ENCODE measurements at places on chromosomes 13 and 19.

DNA sequence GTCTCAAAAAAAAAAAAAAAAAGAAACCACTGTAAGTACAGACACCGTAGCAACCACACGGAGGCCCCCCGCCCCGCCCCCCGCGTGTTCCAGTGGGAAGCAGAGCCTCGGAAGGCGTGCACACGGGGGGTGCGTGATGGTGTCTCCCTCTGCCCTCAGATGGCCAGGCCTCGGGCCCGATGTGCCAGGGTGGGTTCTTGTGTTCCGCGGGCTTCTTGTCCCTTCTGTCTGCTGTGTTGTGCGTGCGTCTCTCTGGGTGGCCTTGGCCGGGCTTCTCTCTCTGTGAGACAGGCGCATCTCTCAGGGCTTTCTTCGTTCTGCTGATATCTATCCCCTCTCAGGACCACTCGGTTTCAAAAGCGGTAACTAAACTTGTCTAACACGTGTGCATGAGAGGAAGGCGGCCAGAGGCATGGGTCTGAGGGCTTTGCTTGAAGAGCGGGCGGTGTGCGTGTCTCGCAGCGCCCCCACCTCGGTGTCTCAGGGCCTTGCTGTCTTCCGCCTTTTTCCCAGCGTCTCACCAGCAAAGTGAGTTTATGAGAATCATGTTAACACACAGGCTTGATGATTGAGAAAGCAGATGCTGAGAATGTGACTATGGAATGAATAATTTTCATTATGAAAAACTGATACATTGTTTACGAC is 12.6 kb downstream of the ATP11A start:
- DNase-seq = no peak

DNA sequence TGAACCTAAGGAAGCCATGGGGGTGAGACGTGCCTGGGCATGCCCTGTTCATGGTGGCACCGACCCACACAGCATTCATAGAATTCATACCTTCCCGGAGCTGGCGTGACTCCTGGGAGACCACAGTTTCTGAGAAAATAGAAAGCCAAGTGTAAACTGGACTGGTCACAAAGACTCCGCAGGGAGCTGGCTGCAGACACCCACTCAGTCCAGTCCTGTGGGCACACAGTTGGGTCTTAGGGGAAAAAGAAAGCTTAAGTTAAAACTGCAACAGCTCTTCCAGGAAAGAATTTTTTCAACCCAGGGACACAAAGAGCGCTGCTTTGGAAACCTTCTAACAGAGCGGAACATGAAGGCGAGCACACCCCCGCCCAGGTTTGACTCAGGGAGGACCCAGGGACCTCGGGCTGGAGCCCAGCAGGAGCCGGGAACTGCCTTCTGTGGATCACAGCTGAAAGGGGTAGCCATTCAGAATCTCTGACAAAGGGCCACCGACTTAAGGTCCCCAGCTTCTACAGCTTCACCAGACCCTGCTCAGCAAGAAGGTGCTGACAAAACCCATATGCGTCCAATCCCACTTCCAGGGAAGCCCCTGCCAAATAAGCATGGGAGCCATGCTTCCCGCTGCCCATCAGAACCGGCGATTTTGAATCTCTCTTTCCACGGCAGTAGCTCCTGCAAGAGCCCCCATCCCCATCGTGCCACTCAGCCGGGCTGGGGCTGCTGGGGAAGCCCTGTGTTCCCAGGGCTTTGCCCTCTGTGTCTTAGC is 183.7 kb downstream of the COL4A1 start:
- DNase-seq = no peak

- no peak for DNase-seq
These were observed 7.8 kb downstream of the C19orf38 start for GRCh38 chr19:10855879-10856522.

- DNase-seq = no peak
These were observed 2.9 kb downstream of the MFSD12 start for GRCh38 chr19:3554254-3555083.

DNA sequence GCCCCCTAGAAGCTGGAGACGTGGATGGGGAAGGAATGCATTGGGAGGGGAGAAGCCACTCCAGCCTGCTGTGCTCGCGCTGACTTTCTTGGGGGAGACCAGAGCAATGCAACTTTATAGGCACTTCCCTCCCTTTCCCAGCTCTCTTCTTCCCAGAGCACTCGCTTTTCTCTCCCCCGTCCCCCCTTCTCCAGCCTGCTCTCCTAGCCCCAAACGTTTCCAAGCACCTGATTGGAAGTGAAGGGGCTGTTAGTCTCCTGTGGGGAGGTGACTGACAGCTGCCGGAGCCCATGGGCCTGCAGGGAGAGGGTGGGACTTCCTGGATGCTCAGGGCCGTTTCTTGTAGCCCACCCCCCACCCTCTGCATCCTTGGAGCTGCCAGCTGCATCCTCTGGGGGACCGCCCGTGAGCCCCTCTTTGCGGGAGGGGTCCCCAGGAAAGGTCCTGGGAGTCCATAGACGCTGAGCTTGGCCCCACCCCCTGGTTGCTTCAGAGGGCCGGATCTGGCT is 2.5 kb downstream of the HDGFL2 start:
- peak; percentile 16 for DNase-seq

DNA sequence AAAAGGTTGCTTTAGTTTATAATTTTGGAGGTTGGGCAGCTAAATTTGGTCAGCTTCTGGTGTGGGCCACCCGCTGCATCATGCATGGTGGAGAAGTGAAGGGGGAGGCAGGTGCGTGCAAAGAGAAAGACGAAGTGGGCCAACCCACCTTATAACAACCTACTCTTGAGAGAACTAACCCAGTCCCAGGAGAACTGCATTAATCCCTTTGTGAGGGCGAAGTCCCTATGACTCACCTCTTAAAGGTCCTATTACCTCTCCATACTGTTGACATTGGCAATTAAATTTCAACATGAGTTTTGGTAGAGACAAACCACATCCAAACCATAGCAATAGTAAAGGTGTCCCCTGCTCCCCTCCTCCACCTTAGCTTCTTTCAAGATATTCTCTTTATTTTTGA is 7.7 kb upstream of the FGF9 start:
- no peak for DNase-seq

GRCh38 chr13:58085274-58085673 is 453.7 kb downstream of the PCDH17 start:
- no peak for DNase-seq

DNA sequence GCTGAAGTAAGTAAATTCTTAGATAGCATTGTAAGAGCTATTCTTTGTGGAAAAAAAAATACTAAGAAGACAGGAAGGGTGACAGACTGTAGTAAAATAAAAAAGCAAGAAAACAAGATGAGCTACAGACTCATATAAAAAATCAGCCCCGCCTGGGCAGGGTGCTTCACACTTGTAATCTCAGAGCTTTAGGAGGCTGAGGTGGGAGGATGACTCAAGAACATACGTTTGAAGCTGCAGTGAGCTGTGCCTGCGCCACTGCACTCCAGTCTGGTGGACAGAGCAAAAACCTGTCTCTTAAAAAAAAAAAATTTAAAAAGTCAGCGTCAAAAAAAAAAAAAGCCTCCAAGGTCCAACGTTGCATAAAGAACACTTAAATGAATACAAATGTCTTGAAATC is 102.1 kb downstream of the VWA8 start:
- DNase-seq = no peak

GRCh38 chr13:46641274-46642081 is 88.5 kb downstream of the LRCH1 start:
- no peak for DNase-seq

DNA sequence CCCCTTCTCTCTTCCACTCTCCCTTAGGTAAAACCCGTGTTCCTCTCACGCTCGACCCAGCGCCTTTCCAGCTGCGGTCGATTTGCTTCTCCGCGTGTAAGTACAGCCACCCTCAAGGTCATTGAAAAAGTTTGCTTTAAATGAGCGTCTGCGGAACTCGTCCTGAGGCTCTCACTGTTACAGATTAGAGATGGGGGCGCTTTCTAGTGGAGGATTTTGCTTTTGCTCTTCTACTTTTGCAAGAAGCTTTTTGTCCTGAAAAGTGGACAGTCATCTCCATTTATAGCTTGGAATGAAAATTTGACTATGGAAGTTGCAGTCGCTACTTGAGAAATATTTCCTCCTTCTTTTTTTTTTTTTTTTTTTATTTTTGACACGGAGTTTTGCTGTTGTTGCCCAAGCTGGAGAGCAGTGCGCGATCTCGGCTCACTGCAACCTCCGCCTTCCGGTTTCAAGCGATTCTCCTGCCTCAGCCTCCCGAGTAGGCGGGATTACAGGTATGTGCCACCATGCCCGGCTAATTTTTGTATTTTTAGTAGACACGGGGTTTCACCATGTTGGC is 595 bp upstream of the RAB20 start:
- DNase-seq = no peak

- no peak for DNase-seq
These were observed 1606.3 kb upstream of the MIR17HG start for GRCh38 chr13:89740994-89741685.

DNA sequence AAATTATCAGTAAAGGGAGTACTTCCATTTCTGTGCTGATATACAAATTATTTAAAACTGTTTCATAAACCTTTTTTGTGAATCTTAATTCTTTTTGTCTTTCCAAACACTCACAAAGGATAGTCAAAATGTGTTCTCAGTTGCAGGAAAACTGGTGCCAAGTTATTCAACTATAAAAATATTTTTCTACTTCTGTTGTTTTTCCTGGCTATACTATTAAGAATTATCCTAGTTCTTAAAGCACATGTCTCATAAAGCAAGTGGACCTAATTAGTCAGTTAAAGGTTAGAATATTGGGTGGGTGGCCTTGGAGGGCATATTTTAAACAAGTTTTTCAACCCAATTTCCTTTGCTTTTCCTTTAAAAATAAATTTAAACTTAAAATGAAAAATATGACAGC is 1460.3 kb upstream of the SLC10A2 start:
- no peak for DNase-seq

DNA sequence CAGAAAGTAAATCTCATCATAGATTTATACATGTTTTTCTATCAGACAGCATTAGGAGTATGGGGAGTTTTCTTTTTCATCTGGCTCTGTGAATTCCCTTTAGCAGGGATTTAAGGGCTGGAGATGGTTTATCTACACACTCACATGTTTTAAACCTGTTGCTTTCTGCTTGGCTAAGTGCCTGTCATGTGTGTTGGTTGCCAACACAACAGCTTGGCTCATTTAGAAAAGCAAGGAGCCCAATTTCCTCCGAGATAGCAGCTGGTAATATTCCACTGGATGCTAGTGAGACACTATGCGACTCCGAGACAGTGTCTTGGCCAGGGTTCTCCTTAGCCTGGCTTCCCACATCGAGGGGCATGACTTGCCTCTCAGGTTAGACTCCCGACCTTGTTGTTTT is 83.3 kb downstream of the KLF5 start:
- no peak for DNase-seq

DNA sequence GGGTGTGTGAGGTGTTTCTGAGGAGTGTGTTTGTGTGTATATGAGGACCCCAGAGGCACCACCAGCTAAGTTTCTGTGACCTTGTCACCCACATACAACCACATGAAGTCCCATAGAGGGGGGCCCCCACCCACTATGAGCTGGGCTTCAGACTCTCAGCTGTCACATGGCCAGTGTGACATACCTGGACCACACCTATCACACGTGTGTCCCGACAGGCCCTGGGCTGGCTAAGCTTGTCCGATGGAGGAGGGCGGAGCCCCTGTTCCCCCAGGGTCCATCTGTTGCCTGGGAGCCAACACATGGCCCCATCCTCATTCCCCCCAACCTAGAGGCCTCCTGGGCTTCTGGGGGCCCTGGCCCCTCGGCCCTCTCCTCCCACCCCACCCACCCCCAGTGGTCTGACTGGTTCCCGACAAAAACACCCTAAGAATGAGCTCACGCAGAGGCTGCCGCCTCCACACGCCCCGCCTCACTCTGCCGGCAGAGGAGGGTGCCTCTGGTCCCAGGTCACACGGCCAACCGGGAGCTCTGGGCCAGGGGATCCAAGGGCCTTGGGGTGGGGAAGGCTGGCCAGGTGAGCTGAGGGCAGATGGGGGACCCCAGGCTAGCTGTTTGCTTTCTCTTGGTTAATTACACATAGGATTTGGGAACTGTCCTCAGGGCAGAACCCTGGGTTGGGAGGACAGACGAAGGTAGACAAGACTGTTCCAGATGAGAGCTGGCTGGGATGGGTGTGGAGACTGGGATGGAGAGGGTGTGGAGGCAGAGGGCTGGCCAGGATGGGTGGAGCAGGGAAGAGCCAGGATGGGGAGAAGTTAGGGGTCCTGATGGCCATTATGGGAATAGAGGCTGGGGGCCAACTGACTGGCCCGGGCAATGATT is 4.3 kb downstream of the KLC3 start:
- DNase-seq = no peak

- peak; percentile 30 for DNase-seq
These were observed 40.3 kb downstream of the ANKRD10 start for GRCh38 chr13:110874508-110874960.

DNA sequence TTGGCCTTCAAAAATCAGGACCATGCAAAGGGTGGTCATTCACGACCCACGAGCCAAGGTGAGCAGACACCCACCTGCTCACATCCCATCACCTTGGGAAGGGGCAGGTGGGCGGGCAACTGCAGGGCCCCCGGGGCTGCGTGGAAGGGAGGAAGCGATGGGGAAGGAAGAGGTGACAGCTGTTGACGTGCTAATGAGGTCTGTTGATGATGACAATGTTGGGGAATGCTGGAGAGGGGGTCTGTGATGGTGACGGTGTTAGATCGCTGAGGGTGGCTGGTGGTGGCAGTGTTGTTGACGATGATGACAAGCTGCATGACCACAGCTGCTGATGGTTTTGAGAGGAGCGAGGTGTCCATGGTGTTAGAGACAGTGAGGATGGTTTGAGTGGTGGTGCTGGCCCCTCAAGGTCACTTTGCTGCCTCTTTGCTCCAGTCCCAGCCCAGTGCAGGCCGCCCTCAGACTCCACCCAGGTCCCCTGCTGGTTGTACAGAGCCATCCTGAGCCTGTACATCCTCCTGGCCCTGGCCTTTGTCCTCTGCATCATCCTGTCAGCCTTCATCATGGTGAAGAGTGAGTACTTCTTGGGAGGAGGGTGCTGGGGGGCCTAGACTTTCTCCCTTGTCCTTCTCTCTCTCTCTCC is 900 bp downstream of the MCEMP1 start:
- DNase-seq = no peak

DNA sequence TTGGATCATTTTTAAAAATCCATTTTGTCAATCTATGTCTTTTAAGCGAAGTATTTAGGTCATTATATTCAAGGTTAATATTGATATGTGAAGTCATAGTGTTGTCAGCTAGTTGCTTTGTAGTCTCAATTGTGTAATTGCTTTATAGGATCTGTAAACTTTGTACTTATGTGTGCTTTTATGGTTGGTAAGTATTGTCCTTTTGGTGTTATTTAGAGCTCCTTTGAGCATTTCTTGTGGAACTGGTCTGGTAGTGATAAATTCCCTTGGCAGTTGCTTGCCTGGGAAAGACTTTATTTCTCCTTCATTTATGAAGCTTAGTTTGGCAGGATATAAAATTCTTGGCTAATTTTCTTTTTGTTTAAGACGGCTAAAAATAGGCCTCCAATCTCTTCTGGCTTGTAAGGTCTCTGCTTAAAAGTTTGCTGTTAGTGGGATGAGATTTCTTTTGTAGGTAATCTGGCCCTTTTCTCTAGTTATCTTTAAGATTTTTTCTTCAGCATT is 368.8 kb downstream of the SPRY2 start:
- DNase-seq = no peak

- DNase-seq = no peak
These were observed 11.9 kb upstream of the PSPC1 start for GRCh38 chr13:19794631-19795030.

All from stimulated activated CD4-positive, alpha-beta T cell treated with anti-CD3 and anti-CD28 coated beads, Interleukin-12 subunit alpha, Interleukin-12 subunit beta, amount 100 ng/mL, for 48 hours (primary cell).